Heart left ventricle (tissue), 16 donors: ENCODE measurements at places on chromosomes 5 and 9. TPM values are rescaled to one million over a fixed set of nuclear protein-coding genes. Genes with fewer than 3 reads are reported as not detected.

DNA sequence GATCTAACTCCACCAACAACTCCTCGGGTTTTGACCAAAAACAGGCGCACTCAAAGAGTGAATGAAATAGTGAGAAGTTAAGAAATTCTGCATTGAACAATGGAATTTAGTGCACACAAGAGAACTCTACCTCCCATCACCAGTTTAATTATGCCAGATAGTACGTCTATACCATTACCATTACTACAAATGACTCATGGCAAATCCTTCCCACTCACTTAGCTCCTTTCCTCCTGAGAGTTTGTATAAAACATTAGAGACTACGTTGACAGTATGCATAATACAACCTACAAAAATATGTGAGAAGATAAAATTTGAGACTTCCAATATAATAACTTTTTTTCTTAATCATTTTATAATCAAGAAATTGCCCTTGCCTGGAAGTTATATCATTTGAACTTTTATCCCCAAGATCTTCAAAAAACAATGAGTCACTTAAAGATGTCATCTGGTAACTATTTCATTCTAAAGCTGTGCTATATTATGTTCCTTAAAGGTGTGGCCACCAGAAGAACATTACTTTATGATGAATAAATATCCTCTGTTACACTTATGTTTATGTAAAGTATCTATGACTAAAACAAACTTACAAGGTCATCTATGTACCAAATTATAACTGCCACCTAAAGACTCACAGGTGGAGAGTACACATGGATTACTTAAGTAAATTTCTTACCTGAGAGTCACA lies 297.9 kb upstream of the PTGER4 start:
- DNase-seq = no peak

GRCh38 chr9:36317766-36318165 lies 59.5 kb upstream of the GNE start:
- DNase-seq = peak; percentile 49

- DNase-seq = no peak
Observed at GRCh38 chr9:84759300-84759750, 89.8 kb downstream of the NTRK2 start.

DNA sequence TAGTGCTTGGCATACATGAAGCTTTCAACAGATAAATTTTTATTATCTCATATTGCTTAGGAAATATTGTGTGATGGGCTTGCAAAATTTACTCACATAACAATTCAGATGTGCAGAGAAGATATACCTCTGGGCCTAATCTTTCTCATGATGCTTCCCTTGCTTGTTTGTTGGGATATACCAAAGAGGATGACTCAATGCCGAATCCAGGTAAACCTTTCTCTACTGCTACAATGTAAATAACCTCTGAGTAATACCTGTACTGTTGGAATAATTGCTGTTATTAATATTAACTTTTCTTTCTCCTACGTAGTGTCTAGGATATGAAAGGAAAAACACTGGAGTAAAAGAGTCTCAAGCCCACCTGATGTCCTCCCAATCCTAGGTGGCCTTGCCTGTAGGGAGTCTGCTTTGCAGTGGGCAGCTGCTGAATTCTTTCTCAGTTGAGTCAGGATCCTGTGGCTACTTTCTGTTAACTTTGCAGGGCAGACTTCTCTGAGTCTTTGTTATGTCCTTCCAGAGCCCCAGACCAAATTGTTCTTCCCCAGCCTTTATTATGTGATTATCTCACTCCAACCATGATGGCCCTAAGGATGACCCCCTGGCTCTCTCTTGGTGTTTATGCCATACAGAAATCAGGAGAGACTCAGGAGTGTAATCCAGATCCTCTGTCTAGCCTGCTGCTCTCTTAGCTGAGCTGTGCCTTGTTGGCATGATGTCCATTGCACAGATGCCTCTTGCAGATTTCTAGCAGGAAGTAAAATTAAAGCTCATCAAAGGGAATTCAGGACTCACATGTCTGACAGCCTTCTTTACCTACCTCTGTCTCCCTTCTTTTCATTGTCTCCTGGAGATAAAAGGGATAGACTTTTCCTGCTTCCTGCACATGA lies 208.1 kb downstream of the SNX18 start:
- no peak for DNase-seq

DNA sequence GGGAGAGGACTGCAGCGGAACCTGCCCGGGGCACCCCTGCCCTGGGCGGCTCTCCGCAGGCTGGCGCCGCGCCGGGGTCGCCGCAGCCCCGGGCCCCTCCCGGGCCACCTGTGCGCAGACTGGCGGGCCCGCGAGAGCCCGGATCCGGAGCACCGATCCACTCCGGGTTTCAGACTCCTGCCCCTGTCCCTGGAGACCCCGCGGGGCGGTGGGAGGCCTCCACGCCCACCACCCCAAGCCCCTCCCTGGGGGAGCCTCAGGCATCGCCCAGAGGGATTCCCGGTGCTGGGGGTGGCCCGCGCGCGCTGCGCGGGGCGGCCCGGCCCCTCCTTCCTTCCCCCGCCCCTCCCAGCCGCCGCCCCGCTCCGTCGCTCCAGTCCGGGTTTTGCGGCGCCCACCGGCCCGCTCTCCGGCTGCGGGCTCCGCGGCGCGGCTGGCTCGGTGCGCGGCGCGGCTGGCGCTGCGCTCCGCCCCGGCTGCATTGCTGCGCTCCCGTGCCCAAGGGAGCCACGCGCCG lies at the start of gene UNC5A:
UNC5A (plus strand) TSS at position 479 of the 517 bp plus-strand sequence. CDS start 192 bp downstream, outside the sequence.
- no peak for DNase-seq

DNA sequence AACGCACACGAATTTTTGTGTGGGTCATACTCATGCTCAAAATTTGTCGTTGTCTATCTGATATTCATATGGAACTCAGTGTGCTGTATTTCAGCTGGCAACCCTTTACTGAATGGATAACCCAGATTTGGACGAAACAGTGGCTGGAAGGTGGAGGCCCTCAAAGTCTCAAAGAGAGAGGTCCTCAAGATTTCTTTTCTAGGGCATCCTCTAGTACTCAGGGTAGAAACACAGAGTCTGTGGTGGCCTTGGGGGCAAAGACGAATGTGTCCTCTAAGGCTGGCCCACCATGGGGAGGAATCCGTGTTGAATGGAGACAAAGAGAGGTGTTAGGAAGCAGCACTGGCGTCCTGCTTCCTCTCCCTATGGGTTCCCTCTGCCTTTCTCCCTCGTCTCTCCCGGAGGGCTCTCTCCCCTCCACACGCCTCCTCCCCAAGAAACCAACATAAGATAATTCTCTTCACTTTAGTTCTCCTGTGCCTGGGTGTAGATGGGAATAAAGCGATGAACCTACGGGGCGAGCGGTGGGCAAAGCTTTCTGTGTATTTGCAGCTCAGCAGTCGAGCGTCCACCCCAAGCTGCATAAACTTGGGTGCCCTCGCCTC lies 333.7 kb downstream of the CWC27 start:
- DNase-seq = no peak

DNA sequence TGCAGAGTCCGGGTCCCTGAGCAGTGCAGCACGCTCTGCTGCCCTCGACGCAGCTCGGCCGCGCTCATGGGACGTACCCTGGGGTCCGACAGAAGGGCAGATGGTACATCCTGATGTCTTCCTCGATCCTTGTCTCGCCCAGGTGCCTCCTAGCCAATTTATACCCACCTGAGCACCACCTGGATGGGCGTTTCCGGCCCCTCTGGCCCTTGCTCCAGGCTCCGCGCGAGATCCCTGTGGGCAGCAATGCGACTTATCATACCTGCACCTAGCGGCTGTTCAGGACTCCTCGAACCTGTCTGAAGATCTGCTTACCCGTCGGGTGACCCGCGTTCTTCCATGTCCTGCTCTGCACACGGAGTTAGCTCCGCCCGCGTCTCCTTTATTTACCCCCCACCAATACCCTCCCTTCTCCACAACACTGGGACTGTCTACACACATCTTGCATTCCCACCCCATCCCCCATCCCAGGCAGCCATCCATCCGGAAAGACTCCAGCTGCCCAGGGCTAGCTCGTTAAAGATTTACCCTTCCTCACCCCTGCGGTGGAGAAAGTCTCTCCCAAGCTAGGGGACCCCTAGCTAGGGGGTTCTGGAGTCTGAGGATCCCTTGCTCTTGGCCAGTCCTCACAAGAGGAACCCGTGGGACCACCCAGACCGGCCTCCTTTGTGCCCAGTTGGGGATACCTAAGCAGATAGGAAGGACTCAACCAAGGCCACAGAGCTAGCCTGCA lies at the start of gene KIF12:
KIF12 (minus strand) TSS at position 357 of the 733 bp plus-strand sequence; CDS start at position 341, 16 bp downstream.
- no peak for DNase-seq

DNA sequence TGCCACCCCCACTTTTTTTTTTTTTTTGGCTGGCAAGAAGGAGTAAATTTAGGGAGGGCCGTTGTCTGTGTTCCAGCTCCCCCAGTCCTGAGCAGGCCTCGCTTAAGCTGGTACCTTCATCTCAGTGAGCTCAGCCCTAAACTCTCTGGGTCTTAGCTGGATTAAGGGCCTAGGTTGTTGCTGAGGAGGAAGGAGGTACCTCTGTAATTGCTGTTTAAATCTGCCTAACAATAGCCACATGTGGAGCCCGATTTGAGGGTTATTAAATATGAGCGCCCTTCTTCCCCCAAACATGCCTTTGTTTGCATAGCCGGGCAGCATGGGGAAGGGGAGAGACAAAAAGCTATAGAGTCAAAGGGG lies 179.0 kb upstream of the PITX1 start:
- DNase-seq = no peak

GRCh38 chr9:82320566-82320965 lies 332.0 kb downstream of the SPATA31D1 start:
- no peak for DNase-seq

- no peak for DNase-seq
Observed at GRCh38 chr9:32738501-32739172, 44.7 kb upstream of the TMEM215 start.

DNA sequence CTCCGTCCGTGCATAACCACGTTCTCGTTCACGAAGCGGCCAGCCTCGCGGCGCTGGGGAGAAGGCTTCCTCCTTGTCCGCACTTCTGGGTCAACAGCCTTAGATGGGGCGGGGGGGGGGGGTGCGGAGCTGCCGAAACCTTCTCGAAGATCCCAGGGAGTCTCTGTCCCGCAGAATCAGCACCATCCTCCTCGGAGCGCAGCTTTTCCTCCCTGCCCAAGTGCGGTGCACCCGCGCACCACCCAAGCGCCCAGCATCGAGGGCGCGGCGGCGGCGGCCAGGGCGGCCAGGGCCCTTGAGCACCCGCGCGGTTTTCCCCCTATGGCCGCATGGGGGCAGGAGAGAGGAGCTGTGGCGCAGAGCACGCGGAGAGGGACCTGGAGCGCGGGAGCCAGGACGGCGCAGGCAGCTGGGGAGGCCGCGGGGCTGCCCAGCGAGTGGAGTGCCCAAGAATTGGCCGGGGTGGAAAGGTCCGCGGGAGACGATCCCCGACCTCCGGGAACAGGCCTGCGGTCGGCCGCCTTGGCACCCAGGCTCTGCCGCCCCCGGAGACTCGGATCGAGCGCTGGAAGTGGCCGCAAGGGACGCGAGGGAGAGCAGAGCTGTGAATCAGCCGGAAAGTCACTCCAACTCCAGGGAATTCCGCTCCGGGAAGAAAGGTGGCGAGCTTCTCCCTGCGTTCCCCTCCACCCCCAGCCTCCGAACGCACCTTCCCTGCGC lies 43.1 kb downstream of the TMEM174 start:
- DNase-seq = peak; percentile 68

DNA sequence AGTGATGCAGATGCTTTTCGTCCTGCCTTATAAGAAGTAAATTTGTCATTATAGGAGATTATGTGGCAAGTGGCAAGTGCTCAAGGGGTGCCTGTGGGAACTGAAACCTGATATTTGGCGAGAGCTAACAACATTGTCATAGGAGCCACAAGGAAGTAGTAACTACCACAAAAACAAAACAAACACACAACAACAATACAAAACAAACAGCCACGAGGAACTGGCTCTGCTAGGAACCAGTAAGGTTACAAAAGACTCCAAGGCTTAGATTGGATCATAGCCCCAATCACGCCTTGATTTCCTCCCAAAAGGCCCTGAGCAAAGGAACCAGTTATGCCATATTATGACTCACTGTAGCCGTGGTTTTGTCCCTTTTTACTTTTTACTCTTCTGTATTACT lies 1045.2 kb downstream of the CDH12 start:
- no peak for DNase-seq

DNA sequence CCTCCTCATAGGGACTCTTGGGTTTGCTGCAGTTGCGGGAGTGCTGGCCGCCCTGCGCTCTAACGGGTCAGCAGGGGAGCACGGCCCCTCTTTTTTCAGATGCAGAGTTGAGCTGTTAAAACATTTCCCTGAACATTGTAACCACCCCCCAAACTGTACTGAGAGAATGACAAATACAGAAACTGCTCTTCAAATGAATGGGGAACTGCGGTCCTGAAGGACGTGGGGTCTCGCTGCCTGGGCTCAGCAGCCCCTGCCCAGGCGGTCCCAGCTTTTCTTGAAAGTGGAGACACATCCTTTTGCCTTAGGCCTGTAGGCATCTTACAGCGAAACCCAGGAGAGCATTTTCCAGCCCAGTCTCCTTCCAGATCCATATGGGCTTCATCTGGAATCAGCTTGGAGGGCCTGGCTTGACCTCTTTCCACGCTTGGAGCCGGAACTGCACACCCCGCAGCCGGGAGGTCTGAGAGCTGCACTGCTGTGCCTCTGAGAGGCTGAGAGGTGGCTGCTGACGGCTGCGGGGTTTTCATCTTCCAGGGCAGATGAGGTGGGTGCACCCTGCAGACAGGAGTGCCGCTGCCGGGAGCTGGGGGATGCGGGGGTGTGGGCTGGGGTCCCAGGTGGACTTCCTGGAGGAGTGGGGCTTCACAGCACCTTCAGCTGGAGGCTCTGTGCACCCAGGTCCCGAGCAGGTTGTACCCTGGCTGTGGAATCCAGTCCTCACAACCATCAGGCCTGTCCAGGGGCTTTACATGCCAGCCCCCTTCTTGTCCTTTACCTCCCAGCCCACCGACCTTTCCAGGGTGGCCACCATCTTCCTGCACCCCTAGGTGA lies 1.2 kb upstream of the AGPAT2 start:
- peak; percentile 61 for DNase-seq

DNA sequence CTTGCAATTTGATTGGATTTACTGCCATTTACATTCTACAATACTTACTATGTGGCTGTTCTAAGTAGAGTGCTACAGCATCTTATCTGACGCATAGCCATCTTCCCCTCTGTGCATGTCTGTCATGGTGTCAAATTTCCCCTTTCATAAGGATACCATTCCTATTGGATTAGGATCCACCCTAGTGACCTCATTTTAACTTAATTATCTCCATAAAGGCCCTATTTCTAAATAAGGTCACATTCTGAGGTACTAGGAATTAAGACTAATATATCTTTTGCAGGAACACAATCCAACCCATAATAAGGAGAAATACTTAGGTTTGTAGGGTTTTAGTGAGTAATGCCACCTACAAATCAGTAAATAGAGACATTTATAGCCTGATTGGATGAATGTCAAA lies 268.0 kb downstream of the ADAMTSL1 start:
- DNase-seq = no peak

GRCh38 chr5:173920866-173921555 lies 32.9 kb downstream of the CPEB4 start:
- no peak for DNase-seq

DNA sequence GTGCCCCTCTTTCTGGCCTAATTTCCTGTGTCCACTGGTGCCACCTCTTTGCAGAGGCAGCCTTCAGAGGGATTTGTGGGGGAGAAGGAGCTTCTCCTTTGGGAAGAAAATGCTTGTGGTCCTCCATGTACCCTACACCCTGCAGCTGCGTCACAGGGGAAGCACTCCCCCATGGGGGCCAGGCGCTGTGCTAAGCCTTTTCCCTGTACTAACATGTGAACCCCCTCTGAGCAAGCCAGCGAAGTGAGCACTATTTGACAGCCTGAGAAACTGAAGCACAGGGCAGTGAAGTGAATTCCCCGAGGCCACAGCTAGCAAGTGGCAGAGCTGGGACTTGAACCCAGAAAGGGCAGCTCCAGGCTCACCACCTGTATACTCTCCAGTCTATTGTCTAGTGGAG lies 32.3 kb downstream of the ERGIC1 start:
- no peak for DNase-seq

The APBA1 gene
- 1.4 TPM for total RNA-seq

The TAF11L7 gene
- total RNA-seq = not detected

The PKD2L2 gene
- total RNA-seq = 0.37 TPM

The COL5A1 gene
- 91.3 TPM for total RNA-seq
